Left forelimb (tissue), 1 donor: ENCODE measurements at places on chromosomes 2 and 18.

- no peak for DNase-seq
Measured at GRCh38 chr2:166304656-166305055, 71.1 kb downstream of the SCN9A start.

DNA sequence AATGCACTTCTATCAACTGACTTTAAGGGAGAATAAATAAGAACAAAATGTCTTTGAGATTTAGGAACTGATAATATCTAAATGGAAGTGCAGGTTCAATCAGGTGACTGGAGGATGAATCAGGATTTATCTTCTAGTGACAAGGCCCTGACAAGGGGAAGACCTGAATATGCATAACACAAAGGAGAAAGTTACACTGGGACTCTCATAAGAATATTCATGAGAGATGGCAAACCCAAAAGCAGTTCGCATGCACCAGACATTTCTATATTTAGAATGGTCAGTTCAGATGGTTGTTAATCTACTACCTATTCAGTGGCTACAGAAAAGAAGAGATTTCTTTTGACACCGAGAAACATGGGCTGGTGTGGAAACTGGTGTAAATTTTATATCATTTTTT lies 1771.3 kb upstream of the LRRTM1 start:
- DNase-seq, result no peak

DNA sequence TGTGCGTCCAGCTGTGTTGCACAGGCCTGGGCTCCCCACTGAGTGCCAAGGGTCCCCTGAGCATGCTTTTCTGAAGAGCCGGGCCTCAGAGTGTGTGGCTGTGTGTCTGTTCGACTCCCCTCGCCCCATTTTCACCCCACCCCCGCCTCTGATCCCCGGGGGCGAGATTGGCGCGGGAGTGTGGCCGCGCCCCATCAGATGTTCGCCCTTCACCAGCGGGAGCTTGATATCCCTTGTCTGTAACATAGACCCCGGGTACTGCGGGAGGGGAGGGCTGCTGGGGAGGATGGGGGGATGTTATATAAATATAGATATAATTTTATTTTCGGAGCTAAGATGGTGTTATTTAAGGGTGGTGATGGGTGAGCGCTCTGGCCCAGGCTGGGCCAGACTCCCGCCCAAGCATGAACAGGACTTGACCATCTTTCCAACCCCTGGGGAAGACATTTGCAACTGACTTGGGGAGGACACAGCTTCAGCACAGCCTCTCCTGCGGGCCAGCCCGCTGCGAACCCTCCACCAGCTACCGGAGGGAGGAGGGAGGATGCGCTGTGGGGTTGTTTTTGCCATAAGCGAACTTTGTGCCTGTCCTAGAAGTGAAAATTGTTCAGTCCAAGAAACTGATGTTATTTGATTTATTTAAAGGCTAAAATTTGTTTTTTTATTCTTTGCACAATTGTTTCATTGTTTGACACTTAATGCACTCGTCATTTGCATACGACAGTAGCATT lies 1.5 kb downstream of the RHOB start:
- peak; percentile 61 for DNase-seq

DNA sequence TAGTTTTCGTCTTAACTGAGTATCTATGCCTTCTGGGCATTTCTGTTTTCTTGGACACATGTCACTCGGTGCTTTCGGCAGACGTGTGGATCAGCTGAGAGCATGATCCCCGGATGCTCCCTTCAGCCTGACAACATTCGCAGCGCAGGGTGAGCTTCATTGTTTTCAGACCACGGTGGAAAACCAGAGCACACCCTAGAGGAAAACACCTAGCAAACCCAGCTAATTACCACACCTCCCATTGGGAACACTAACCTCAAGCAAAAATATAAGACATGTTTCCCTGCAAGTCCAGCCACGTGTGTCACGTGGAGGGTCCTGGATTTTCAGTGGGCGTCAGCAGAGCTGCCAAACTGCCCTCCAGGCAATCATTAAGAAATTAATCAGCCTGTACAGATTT lies 31.0 kb downstream of the ANKRD29 start:
- DNase-seq, result no peak

- DNase-seq, result no peak
Measured at GRCh38 chr2:146572598-146572997, 1272.2 kb upstream of the ACVR2A start.

GRCh38 chr2:225173909-225174308 lies 131.6 kb upstream of the DOCK10 start:
- DNase-seq, result no peak

GRCh38 chr2:156311976-156312375 lies 20.5 kb downstream of the NR4A2 start:
- no peak for DNase-seq

- DNase-seq, result no peak
Measured at GRCh38 chr2:235041221-235041917, 89.6 kb downstream of the SH3BP4 start.

- no peak for DNase-seq
Measured at GRCh38 chr2:152054593-152054992, 44.3 kb downstream of the CACNB4 start.

GRCh38 chr2:238099714-238100048 lies 459 bp upstream of the ESPNL start:
- DNase-seq, result peak; percentile 46

DNA sequence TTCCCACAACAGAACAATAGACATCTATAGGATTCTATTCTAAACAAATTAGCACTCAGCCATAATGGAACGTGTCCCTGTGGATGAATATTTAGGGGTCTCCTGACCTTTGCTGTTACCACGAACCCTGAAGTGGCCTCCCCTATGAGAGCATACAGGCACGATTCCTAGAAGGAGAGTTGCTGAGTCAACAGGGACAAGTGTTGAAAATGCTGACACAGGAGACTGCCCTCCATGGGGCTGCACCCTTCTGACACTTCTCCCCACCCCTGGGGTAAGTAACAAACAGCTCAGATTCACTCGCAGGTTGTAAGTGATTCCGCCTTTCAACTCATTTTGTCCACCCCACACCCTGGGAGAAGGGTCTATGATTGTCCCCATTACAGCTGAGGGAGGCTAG lies 14.1 kb upstream of the STK25 start:
- DNase-seq, result no peak

- DNase-seq, result no peak
Measured at GRCh38 chr2:168992026-168992425, 39.1 kb downstream of the ABCB11 start.

- DNase-seq, result no peak
Measured at GRCh38 chr18:12928641-12929040, 19.2 kb upstream of the SEH1L start.

- no peak for DNase-seq
Measured at GRCh38 chr2:143629340-143629739, 500.1 kb downstream of the ARHGAP15 start.

GRCh38 chr2:70898363-70899240 lies 37.1 kb upstream of the ATP6V1B1 start:
- no peak for DNase-seq

GRCh38 chr2:28269019-28269784 lies 123.5 kb upstream of the FOSL2 start:
- no peak for DNase-seq

- peak; percentile 70 for DNase-seq
Measured at GRCh38 chr2:231672617-231673347, 35.5 kb upstream of the PTMA start.

DNA sequence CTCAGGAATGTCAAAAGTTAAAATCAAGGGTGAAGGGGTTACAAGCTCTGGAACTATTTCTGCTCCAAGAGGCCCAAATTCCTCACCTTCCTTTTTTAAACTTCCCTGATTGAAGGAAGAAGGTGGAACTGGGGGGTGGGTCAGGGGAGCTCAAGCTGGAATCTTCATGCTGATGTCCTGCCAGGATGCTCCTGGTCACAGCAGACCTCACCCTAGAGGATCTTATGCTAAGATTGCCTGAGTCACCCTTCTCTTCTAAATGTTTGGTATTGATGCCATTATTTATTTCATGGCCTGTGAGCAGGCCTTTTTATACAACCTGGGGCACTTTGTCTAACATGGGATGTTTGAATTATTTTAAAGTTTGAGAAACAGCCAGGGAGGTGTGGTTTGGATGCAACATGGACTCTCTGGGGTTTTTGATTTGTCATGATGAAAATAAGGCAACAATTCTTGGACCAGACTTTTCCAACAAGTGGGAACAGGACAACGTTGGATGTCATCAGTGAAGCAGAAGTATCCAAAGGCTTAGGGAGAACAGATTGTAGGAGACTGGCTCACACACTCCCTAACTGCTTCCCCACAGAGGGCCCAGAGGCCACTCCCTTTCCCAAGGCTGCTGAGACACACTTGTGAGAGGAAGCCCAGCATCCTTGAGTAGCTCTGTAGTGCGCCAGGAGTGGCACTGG lies 420.2 kb upstream of the MEX3C start:
- DNase-seq, result no peak

GRCh38 chr2:240205348-240205747 lies 64.9 kb upstream of the OTOS start:
- DNase-seq, result no peak

DNA sequence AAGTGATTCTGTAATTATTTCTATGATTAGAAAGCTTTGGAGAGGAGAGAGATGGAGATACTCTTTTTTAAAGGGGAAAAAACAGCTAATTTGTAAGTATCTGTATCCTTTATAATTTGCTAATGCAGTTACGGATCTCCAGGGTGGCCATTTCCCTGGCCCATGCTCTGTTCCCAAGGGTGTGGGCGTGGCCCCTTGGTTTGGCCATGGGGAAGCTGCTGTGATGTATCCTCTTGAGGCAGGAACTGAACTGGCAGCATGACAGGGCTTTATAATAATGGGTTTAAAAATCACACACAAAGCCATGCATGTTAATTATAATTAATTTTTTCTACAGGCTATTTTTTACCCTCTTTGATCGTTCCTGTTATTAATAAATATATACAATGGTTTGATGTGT lies 27.0 kb downstream of the TRAPPC12 start:
- no peak for DNase-seq

DNA sequence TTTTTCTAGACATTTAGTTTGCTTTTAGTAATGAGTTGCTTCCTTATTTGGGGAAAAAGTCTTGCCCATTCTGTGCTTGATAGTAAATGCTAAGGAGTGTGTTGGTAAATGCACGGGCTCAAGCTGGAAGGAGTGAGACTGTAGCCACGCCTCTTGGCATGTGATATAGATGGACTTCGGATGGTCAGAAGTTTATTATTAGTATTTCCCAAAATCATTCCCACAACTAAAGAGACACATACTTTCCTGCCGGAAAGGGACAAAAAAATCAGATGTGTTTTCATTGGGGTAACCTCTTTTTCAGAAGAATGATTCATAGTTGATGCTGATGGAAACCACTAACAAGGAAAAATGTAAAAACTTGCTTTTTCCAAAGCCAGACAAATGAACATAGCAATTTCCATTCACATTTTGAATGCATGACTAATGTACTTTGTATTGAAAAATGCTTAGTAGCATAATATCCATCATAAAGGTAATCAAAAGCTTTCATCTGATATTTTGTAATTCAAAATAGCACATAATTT lies 133.2 kb downstream of the ZNF532 start:
- DNase-seq, result no peak

DNA sequence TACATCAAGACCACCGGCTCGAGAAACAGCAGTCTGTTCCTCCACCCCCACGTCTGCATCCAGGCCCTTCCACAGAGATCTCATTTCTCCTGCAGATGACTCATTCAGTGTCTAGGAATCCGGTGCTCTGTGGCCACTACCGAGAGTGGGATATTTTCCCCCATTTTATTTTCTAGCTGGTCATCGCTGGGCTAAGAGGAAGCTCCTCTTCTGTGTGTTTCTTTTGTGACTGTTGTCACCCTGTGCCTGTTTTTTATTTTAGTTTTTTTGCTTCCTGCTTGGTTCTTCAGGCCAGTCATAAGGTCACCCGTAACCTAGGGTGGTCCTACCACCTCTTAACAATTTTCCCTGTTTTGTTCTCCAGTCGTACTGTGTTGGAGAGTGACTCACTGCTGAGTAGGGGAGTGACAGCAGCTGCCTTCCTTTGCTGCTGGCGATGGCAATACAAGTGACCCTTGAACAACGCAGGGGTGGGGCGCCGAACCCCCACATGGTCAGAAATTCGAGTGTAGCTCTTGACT lies 6.7 kb downstream of the RAMP1 start:
- DNase-seq, result no peak

GRCh38 chr2:69203166-69203985 lies 183.7 kb downstream of the GFPT1 start:
- DNase-seq, result no peak

- DNase-seq, result no peak
Measured at GRCh38 chr2:146392186-146392585, 1452.6 kb upstream of the ACVR2A start.

DNA sequence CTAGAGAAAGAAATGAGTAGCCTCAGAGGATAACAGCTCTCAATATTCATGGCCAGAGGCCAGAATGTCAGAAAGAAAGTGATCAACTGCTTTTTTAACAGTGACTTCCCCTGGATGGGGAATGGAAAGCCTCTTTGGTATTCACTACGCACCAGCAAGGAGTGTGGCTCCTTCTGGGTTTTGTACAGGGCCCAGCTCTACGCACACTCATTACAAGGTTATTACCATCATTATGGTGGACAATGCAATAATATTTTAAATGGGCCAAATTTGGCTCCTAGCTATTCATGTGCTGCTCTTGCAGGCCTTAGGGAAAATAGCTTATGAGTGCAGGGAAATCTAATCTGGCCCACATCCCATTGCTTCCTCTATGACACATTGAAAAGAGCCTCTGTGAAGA lies 1149.5 kb upstream of the FANCL start:
- DNase-seq, result no peak

GRCh38 chr2:53646788-53647187 lies 120.8 kb upstream of the CHAC2 start:
- DNase-seq, result no peak

DNA sequence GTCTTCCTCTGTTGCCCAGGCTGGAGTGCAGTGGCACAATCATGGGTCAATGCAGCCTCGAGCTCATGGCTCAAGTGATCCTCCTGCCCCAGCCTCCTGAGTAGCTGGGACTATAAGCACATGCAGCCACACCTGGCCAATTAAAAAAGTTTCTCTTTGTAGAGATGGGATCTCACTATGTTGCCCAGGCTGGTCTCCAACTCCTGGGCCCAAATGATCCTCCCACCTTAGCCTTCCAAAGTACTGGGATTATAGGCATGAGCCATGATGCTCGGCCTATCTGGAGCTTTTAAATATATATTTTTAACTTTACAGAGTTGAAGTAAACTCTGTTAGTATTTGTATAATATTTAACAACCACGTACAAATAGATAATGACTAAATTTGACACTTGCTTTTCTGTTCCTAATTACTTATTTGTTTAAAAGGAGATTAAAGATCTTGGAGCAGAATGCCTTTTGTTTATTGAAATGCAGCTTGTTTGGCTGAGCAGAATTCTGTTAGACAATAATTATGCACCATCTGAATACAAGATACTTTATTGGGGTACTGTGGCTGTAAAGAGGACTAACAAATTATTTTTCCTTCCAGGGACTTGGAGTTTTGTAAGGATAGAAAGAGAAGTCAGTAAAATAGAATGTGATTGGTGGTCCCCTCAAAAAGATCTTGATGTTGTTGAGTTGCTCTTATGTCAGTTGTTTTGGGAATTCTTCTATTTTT lies 175.0 kb downstream of the FMNL2 start:
- no peak for DNase-seq

DNA sequence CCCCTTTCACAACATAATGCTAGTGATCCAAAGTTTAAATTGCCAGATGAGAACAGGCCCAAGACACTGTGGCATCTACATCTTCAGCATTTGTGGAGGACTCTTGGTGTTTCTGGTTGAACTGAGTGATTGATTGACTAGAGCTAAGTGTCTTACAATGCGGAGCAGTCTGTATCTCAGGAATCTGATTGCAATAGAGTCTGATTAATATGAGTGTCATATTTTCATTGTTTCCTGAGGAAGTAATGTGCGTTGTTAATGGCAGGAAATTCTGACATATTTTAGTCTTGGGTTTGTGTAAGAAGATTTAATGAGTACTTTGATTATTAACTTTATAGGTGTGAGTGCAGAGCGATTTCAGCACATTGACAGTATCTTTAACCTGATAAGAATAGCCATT lies 82.0 kb upstream of the PROKR1 start:
- DNase-seq, result no peak
